ENCODE measurements at places on chromosomes 13 and 19.
A peak's percentile ranks its signal among the peaks of the same experiment; 100 is the strongest.

GRCh38 chr19:21328406-21328805 lies 804 bp downstream of the ZNF708 start:
- no peak for DNase-seq

- no peak for DNase-seq
These were observed 4.3 kb downstream of the YJEFN3 start for GRCh38 chr19:19532806-19533701.

- DNase-seq = no peak
These were observed 920.0 kb downstream of the UQCRFS1 start for GRCh38 chr19:28292822-28293500.

DNA sequence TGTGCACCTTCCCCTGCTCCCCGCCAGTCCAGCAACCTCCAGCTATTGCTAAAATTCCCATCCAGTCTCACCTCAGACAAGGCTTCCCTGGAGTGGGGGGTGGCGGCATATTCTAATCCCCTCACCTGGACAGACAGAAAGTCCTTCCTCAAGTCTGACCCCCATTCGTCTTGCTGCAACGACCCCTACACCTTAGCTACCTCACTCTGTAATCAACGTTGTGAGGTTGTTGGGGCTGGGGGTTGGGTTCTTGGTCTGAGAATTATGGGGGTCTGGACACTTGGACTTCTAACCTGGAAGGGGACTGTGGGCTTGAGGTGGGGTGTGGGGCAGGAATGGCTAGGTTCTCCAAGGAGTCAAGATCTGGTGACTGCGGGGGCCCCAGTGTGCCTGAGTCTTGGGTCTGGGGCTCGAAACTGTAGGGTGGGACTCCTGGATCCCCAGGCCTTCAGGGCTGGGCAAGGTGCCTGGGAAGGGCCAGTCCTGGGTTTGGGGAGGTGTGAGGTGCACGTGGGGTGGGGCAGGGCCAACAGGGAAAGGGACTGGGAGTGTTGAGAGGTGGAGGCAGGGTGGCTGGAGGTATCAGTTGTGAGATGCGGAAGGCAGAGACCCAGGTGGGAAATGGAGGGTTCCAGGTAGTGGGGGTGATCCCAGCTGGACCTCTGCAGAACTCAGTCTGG lies 1.3 kb downstream of the FOXA3 start:
- DNase-seq = no peak

- DNase-seq = no peak
These were observed 89.7 kb upstream of the SIAH3 start for GRCh38 chr13:45941261-45941660.

DNA sequence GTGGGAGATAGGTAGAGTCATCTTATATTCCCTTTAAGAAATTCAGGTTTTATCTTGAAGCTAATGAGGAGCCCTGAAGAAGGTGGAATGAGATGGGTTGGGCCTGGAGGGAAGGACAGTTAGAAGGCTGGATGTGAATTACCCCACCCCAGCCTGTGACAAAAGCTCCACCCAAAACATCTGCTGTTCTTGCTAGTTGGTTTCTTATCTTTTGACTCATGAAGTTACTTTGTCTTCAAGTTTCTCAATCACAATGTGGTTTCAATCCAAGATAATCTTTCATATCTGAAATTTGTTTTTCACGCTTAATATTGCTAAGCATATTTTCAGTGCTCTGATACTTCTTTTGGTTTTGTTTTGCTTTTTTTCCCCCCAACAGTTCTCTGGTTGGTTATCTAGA lies 38.3 kb upstream of the HMGB1 start:
- no peak for DNase-seq

- no peak for DNase-seq
These were observed 21.4 kb downstream of the UHRF1 start for GRCh38 chr19:4930664-4931063.

GRCh38 chr13:45219123-45219891 lies 18.5 kb upstream of the KCTD4 start:
- DNase-seq = no peak

DNA sequence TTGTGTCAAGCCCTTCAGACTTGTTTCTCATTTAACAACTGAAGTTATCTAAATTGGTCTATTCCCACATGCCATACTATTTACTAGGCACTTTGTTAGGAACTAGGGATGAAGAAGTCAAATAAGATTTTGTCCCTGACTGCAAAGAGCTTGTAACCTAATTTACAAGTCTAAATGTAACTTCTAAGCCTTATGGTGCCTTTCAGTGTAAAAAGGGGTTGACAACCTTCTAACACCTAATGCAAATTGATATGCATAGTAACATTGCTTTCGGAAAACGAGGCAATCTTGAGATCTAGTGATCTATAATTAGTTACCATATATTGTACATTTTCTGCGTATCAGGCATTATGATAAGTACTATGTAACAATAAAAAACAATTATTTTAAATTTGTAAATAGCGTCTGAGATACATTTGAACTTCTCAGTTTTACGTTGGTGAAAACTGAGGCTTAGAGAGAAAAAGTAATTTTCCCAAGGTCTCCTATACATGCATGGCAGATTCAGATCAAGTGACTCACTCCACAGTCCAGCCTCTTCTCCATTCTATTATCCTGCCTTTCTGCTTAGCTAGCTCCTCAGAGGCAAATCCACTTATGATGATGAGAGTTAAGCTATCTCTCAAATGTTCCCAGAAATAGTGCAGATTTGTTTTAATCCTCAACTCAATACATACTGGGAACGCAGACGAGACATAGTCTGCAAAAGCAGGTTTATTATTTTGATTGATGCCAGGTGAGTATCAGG lies 764.9 kb upstream of the SLITRK5 start:
- no peak for DNase-seq

DNA sequence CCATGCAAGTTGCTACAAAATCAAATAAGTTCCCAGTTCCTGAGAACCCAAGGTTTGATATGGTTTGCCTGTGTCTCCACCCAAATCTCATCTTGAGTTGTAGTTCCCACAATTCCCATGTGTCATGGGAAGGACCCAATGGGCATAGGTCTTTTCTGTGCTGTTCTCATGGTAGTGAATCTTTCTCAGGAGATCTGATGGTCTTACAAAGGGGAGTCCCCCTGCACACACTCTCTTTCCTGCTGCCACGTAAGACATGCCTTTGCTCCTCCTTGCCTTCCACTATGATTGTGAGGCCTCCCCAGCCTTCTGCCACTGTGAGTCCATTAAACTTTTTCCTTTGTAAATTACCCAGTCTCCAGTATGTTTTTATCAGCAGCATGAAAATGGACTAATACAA lies 28.5 kb upstream of the TSHZ3 start:
- DNase-seq = no peak

DNA sequence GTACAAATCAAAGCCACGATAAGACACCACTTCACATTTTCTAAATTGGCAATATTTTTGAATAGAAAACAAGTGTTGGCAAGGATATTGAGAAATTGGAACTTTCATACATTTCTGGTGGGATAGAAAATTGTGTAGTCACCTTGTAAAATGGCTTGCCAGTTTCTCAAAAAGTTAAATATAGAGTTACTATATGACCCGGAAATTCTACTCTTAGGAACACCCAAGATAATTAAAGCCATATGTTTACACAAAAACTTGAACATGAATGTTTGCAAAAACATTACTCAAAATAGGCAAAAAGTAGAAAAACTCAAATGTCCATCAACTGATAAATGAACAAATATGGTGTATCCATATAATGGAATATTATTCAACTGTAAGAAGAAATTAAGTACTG lies 552.5 kb downstream of the TBC1D4 start:
- no peak for DNase-seq

DNA sequence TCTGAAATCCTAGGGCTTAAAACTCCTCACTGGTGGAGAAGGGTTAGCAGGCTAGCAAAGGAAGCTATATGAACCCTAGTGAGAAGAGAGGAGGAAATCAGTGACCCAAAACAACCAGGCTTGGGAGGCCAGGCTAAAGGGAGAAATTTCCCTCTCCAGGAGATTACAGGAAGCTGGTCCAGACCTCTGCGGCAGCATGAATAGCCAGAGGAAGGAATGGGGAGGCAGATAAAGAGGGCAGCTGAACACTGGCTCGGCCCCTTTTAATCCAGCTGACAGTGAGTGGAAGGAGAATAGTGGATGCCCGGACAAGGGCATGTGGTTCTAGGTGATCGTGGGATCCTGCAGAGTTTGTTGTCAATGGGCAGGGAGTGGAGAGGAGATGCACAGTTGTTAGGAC lies 130.6 kb downstream of the COG6 start:
- no peak for DNase-seq

GRCh38 chr13:105127732-105128131 lies 1407.7 kb downstream of the EFNB2 start:
- no peak for DNase-seq

DNA sequence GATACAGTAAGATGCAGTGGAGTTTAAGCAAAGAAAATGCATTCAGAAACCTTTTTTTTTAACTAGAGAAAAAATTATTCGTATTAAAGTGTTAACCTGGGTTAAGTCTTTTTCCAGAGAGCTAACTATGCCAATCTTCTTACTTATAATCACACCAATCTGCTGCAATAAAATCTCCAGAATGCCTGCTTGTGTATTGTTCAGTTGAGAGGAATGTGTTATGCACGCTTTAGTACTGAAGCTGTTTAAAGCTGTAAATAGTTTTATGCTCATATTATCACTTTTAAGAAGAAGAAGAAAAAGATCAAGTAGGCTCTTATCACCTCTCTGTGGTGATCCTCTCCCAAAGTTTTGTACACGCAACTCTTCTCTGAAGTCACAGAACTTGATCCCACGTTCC lies 528.7 kb downstream of the RFC3 start:
- DNase-seq = no peak

- no peak for DNase-seq
These were observed 48.9 kb upstream of the TNFSF11 start for GRCh38 chr13:42525035-42525504.

DNA sequence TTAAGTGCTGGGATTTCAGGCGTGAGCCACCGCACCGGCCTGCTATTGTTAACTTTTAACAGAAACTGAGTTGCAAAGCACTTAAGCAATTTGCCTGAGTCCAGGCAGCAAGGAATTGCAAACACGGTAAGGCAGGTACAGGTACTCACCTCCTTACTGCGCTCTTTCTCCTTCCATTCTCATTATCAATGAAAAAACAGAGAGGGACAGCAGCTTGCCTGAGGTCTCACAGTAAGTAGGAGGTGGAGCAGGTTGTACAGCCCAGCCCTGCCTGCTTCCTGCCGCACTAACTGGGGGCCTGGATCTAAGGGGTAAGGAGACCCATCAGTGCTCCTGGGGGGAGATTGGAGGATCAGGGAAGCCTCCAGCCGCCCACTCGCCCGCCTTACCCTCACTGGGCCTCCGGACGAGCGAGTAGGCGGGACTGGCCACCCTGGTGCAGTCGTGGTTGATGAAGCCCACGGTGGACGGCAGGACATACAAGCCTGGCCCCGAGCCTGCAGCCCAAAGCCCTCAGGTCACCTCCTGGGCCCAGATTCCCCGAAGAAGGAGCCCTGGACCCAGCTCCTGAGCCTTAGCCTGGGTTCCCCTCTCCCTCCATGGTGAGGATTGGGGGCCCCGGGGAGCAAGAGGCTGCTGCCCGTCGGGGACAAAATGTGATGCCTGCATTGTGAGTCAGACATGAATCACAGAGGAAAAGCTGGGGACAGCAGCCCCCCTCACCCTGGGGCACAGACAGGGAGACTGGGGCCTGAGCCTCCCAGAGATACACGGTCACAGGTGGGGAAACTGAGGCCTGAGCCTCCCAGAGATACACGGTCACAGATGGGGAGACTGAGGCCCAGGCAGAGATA lies 11.4 kb upstream of the SHC2 start:
- no peak for DNase-seq

DNA sequence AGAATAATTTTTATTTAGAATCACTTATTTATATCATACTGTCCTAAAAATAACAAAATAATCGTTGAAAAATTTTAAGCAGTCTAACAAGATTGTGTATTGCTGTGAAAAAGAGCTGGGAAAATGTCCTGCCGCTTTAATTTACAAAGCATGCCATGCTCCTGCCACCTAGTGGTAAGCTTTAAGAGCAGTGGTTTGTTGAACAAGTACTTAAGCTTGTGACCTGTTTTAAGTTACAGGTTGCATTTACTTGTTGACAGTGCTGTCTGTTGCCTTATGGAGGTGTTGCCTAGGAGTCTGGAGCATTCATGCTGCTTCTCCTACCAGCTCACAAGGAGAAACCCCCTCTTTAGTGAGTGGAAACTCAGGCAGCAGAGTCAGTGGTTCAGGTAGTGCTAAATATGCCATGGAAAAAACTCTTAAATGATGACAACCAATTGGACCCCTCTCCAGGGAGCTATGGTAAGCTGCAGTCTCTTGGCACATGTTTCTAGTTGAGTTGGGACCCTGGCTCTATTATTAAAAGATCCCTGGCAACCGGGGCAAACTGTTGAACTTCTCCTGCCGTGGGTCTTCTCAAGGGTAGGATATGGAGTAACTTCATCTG lies 68.4 kb downstream of the SPATA13 start:
- DNase-seq = peak; percentile 64

All from inflammatory macrophage (primary cell).